ENCODE measurements at places on chromosomes 3 and 15.
A peak's percentile ranks its signal among the peaks of the same experiment; 100 is the strongest.

GRCh38 chr15:72341361-72341760 lies 21.4 kb upstream of the CELF6 start:
- DNase-seq = no peak

GRCh38 chr3:108178676-108179075 lies 43.5 kb downstream of the IFT57 start:
- DNase-seq = no peak

DNA sequence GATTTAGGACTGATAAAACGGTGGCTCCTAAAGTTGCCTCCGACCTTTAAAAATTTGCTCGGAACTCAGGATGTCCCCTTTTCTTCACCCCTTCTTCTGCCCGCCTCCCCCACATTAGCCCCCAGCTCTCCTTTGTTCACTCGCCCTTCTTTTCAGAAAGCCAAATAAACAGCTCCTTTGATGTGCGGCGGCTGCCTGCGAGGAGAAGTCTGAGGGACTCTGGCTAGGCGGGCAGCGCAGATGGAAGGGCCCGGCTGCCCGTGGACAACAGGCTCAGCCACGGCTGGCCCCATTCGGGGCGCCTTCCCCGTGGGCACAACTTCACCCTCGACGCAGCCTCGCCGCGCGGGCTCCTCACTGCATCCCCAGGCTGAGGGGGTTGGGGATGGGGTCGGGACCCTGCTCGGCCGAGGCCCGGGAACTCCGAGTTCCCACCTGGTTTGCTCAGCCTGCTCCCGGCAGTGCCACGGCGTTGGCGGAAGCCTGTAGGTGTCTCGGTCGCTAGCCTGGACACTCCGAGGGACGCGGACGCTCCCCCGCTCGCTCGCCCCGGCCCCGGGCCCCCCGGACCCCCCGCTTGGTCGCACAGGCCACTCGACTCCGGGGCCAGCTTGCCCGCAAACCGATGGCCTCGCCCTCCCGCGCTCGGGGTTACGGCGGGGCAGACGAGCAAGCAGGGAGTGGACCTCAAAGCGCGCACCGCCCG lies 897 bp upstream of the TLE3 start:
- DNase-seq = peak; percentile 60

DNA sequence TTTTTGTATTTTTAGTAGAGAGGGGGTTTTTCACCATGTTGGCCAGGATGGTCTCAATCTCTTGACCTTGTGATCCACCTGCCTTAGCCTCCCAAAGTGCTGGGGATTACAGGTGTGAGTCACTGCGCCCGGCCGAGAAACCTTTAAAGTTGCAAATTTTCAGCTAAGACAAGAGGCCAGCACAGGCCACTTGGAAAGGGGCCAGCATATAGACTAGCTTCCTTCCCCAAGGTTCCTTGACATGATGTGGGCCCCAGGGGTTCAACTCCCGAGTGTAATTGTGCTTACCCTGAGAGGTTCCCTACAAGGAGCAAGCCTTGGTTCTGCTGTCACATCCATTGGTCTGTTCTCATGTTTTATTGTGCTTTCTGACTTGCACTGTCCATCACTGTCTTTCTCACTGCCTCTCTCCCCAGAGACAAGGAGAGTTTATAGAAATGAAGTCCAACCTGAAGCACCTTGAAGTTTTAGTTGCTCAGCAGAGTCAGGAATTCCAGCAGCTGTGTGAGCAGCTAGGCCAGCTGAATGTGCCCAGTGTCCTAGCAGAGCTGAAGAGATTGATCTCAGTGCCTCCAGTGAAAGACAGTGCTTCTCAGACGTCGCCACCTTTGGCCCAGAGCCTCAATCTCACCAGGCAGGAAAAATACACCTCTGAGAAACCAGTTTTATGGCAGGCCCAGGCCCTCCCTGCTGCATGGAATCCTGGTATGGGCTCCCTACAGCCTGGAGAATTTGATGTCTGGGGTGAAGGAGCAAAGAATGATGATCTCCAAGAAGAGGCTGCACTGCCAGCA lies 21.1 kb downstream of the C3orf62 start:
- no peak for DNase-seq

All from memory B cell (primary cell).